Activated CD4-positive, alpha-beta memory T cell treated with anti-CD3 and anti-CD28 coated beads, Interleukin-2, amount 10 ng/mL, durations not matched to agents 7 days and 5 days (primary cell): ENCODE measurements at places on chromosomes 4 and X.

- H3K4me1 ChIP-seq: no peaks in the 10 kb centered on the region
- no peaks in the 10 kb centered on the region for H3K36me3 ChIP-seq
- no peak overlapping the region for H3K27ac ChIP-seq
- DNase-seq: no peak
These were observed 15.5 kb upstream of the SH3D19 start for GRCh38 chr4:151340751-151341385.

- DNase-seq: no peak
- H3K27me3 ChIP-seq: peaks cover 17% of the 10 kb centered on the region
- no peak overlapping the region for H3K27ac ChIP-seq
- peaks cover 28% of the 10 kb centered on the region for H3K4me1 ChIP-seq
- no peak overlapping the region for H3K4me3 ChIP-seq
These were observed 49.5 kb upstream of the SETD7 start for GRCh38 chr4:139605516-139605915.

- peaks cover 28% of the 10 kb centered on the region for H3K36me3 ChIP-seq
- no peaks in the 10 kb centered on the region for H3K4me1 ChIP-seq
- H3K27ac ChIP-seq: no peak overlapping the region
- DNase-seq: no peak
These were observed 42.4 kb upstream of the MCF2 start for GRCh38 chrX:139750390-139750789.

- no peaks in the 10 kb centered on the region for H3K27me3 ChIP-seq
- no peak overlapping the region for H3K4me3 ChIP-seq
- no peak for DNase-seq
- peaks cover 20% of the 10 kb centered on the region for H3K36me3 ChIP-seq
- peaks cover 3% of the 10 kb centered on the region for H3K4me1 ChIP-seq
These were observed 174.4 kb downstream of the CAMK2D start for GRCh38 chr4:113587156-113587555.

DNA sequence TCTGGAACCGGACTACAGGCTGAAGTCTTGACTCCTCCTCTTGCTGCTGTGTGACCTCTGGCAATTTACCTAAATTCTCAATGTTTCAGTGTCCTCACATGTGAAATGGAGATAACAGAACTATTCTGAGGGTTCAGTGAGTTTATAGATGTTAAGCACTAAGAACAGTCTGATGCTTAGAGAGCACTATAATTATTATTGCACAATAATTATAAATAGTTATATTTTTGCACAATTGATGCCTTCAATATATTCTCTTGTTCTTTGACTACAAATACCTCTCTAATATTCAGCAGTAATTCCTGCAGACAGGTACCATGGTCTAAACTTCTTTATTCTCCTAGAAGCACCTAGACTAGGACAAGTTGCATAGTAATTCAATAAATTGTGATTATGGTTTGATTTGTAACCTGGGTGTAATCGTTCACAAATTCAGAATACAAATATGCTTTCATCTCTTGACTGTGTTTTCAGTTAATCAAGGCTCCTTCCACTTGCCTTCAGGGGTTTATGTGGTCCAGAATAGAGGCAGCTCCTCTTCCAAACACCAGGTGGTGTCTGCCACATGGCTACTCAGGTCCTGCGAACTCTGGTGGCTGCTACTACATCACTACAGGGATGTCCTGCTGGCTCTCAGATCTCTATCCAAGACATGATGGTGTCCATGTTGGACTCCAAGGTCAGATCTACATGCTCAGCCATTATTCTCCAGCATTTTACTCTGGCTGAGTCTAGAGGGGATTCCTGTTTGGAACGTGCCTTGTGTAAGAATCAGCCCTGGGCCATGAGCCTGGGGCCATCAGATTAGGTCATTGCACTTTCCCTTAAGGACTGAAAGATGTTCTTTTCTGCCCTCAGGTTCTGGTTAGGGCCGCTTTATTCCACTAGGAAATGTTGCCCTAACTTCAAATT lies 103.4 kb downstream of the QRFPR start:
- peaks cover 14% of the 10 kb centered on the region for H3K4me1 ChIP-seq
- no peak overlapping the region for H3K27ac ChIP-seq
- no peaks in the 10 kb centered on the region for H3K27me3 ChIP-seq

DNA sequence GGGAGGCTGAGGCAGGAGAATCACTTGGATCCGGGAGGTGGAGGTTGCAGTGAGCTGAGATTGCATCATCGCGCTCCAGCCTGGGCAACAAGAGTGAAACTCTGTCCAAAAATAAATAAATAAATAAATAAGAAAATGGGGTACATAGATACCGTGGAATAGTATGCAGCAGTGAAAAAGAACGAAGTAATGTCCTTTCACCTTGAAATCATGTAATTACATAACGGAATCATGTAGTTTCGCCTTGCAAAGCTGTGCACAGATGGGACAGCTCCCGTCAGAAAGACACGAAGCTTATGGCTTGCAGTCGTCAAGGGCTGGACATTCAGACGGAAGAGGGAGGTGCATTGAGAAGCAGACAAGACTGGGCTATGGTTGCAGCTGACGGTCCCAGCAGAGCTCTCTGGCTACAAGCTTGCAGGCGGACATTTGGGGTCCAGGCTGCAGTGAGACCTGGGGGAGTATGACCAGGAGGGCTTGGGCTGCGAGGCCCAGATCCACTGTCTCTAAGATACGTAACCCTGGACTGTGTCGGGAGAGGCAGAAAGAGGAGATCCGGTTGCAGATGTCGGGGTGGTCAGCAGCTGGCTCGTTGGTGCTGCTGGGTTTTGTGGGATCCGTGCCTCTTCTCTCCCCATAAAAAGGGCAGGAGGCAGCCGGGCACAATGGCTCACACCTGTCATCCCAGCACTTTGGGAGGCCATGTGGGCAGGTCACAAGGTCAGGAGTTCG lies 6.2 kb upstream of the P2RY8 start:
- no peak for DNase-seq
- H3K36me3 ChIP-seq: peaks cover 9% of the 10 kb centered on the region
- no peaks in the 10 kb centered on the region for H3K27me3 ChIP-seq

- no peaks in the 10 kb centered on the region for H3K36me3 ChIP-seq
- no peak overlapping the region for H3K27ac ChIP-seq
- H3K4me1 ChIP-seq: no peaks in the 10 kb centered on the region
- no peaks in the 10 kb centered on the region for H3K27me3 ChIP-seq
- H3K4me3 ChIP-seq: no peak overlapping the region
These were observed 89.5 kb downstream of the BMP3 start for GRCh38 chr4:81120055-81120454.

- H3K36me3 ChIP-seq: no peaks in the 10 kb centered on the region
- no peak for DNase-seq
These were observed 58.3 kb upstream of the GUCY1A1 start for GRCh38 chr4:155608225-155608885.

GRCh38 chr4:127732623-127733328 lies 2.6 kb downstream of the SLC25A31 start:
- no peak overlapping the region for H3K4me3 ChIP-seq
- no peaks in the 10 kb centered on the region for H3K36me3 ChIP-seq
- no peak overlapping the region for H3K27ac ChIP-seq
- no peaks in the 10 kb centered on the region for H3K4me1 ChIP-seq
- H3K27me3 ChIP-seq: peaks cover 4% of the 10 kb centered on the region

GRCh38 chrX:69179380-69179911 lies 14.2 kb upstream of the PJA1 start:
- no peak for DNase-seq
- no peaks in the 10 kb centered on the region for H3K4me1 ChIP-seq
- H3K27ac ChIP-seq: no peak overlapping the region
- H3K36me3 ChIP-seq: no peaks in the 10 kb centered on the region
- no peak overlapping the region for H3K4me3 ChIP-seq
- peaks cover 2% of the 10 kb centered on the region for H3K27me3 ChIP-seq

- no peak for DNase-seq
- H3K4me1 ChIP-seq: peaks cover 11% of the 10 kb centered on the region
- H3K4me3 ChIP-seq: no peak overlapping the region
These were observed 52.3 kb upstream of the CLNK start for GRCh38 chr4:10736895-10737294.
